Right forelimb (tissue), 1 donor: ENCODE measurements at places on chromosomes 4 and X.

- no peak for DNase-seq
Observed at GRCh38 chr4:64520421-64520820, 111.2 kb upstream of the TECRL start.

GRCh38 chr4:106277140-106277675 is 38.8 kb downstream of the TBCK start:
- no peak for DNase-seq

- no peak for DNase-seq
Observed at GRCh38 chr4:125847518-125847917, 532.8 kb downstream of the FAT4 start.

DNA sequence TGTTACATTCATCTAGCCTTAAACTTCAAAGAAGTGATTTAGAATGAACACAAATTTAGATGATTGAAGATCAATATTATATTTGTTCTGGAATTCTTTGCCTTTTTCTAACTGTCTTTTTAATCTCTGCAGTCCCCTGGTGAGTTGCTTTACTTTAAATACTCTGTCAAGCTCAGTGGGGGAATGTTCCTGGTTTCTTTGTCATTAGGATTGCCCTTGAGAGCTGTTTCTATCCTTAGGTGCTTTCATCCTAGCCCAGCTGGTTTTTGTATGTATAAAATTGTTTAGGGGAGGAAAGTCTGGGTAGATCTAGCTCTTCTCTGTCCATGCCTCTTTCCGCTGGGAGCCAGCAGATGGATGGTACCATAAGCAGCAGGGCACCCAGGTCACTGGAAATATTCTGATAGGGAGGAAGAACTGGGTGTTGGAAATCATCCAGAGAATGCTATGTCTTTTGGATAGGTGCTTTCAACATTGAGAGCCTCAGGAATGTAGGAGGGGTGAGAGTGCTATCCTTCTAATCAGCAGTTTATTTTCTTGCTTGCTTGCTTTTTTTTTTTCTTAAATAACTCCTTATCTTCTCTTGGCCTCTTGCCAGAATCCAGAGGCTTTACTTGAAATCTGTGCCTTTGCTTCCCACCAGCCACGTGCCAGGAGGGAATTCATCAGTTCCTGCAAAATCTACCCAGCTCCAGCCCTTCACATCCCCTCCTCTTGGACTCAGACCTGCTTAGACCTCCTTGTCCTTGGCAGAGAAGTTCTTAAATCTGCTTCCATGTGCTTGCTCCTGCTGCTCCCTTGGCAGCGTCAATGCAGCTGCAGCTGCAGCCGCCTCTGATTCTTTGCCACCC is 215.3 kb upstream of the ANXA3 start:
- DNase-seq = peak; percentile 45

DNA sequence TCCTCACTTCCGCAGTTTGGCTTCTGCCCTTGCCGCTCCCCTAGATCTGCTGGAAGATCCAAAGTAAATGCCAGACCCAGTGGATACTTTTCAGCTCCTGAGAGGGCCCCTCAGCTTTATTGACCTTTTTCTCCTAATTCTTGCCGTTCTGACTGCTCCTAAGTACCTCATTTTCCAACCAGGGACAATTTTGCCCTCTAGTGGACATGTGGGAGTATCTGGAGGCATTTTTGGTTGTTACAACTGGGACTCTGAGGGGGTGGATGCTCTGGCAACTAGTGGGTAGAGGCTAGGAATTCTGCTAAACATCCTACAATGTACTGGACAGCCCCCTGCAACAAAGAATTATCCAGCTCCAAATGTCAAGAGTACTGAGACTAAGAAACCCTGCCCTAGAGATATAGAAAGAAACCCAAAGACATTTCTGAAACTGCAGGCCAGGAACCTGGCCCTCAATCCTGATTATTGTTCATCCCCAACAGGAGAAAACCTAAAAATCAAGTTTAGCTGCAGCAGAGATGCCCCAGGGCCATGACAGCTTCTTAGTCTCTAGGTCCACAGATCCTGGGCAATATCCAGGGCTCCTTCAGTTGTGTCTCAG is 3.4 kb downstream of the TEX13B start:
- DNase-seq = no peak

DNA sequence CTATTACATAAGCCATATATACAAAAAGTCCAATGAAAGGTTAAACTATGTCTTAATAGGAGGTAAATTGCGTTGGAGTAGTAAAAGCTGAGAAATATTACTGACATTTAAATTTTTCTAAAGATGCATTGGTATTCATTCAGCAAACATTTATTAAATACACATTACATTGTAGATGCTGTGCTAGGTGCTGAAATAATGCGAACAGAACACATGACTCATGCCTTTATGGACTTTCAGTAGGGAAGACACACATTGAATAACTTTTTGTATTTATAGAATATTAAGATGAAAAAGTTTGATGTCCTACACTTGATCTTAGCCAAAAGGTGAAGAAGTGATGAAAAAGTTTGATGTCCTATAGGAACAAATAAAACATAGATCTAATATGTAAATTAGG is 871.1 kb upstream of the SLIT2 start:
- no peak for DNase-seq

GRCh38 chr4:101252721-101253120 is 94.6 kb downstream of the PPP3CA start:
- no peak for DNase-seq

- DNase-seq = no peak
Observed at GRCh38 chrX:143726296-143726695, 5.7 kb upstream of the SPANXN2 start.

DNA sequence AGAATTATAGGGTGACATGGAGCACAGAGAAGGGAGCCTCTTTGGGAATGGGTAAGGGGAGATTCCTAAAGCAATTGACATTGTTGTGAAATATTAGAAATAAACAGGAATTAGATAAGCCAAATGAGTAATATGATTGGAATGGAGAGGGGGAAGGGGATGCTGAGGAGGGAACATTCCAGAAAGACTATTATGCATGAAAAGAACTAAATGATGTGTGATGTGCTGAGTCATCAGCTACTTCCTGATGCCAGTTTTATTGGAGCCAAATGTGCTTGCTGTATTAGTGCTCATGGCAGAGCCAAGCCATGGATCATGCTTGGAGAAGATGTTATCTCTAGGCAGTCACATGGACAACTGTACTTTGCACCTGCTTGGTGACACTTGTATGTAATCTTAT is 189.0 kb upstream of the HCCS start:
- DNase-seq = no peak

DNA sequence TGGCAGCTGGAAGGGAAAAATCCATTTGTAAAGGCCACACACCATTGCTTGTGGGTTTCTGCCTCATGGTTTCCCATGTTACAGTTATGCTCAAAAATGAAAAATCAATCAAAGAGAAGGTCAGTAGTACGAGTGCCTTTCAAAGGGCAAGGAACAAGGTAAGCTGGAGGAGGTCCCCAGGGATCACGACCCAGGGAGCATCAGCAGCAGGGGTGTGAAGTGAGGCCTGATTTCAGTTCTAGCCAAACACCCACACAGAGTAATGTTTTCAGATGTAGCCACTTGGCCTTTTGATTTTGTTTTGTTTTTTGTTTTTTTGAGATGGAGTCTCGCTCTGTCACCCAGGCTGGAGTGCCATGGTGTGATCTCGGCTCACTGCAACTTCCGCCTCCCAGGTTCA is 69.4 kb upstream of the AFAP1 start:
- no peak for DNase-seq

DNA sequence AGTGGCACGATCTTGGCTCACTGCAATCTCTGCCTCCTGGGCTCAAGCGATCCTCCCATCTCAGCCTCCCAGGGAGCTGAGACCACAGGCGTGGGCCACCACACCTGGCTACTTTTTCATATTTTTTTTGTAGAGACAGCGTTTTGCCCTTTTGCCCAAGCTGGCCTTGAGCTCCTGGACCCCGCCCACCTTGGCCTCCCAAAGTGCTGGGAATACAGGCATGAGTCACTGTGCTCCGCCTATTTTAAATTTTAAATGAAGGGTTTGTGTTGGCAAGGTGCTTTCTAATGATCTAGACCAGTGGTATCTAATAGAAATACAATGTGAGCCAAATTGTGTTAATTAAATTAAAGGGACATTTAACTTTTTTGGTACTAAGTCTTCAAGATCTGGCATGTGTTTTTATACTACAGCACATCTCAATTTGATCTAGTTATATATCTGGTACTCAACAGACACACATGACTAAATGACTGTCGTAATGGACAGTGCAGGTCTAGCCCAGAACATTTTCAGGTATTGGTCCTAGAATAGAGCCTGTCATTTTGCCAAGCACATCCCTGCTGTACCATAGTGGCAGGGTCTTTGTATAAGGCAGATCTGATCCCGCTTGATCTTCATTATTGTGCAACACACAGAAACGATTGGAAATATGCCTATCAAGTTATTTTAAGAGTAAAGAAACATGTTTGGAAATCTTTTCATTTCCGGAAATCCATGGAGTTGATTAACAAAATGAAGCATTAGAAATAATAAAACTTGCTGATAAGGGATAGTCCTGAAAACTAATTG is 7.3 kb downstream of the PGK1 start:
- DNase-seq = no peak

DNA sequence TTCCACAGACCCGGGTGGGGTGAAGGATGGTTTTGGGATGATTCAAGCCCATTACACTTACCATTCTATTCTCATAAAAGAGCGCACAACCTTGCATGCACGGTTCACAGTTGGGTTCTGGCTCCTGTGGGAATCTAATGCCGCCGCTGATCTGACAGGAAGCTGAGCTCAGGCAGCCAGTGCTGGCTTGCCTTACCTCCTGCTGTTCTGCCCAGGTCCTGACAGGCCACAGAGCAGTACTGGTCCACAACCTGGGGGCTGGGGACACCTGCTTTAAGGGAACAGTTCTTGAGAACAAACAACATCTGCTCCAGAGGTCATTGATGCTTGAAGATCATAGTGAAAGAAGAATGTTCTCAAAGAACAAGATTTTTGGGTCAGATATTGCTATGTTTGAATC is 8.0 kb upstream of the HS3ST1 start:
- DNase-seq = no peak

DNA sequence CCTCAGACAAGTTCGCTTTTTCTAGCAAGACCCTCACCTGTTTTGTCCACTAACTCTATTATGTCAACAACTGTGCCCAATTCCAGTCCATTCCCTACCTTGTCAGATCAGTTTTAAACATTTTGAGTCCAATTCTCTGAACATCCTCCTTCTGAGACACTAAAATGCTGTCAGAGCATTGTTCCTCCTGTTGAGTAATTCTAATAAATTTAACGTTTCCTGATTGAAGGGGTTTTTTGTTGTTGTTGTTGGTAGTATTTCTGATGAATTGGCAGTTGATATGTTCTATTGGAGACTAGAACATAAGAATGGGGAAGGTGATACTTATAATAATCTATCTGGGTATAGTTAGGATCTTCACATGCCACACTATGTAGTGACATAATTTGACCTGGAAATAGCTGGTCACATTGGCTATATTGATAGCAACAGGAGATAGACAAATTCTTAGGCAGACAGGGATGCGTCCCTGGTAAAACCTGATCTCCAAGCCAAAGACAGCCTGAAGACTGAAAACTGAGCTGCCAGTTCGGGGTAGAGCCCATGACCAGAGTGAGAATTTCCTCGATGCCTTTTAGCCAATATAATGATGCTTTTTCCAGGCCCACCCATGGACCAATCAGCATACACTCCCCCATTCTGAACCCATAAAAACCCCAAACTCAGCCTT is 12.4 kb upstream of the CXCL2 start:
- no peak for DNase-seq

DNA sequence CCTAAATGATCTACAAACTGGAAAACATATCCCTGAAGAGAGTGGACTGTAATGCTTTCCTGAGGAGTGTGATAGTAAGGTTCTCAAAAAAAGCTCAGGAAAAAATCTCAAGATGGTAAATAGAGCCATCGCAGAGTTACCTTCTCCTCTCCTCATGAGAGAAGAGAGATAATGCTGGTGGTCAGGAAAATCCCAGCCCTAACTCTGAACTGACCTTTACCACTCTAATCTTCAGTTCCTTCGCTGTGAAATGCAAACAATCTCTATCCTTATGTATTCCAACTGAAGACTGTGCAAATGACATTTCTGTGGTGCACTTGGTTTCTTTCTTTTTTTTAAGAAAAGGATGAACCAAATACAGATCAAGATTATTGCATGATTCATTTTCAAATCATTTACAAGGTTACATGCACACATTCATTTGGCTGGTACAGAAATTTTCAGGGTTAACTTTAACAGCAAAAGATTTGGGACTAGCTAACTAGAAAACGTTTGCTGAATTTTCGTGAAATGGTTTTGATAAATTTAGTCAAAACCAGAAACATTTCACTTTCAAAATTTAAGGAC is 8.3 kb downstream of the PPM1K start:
- no peak for DNase-seq

DNA sequence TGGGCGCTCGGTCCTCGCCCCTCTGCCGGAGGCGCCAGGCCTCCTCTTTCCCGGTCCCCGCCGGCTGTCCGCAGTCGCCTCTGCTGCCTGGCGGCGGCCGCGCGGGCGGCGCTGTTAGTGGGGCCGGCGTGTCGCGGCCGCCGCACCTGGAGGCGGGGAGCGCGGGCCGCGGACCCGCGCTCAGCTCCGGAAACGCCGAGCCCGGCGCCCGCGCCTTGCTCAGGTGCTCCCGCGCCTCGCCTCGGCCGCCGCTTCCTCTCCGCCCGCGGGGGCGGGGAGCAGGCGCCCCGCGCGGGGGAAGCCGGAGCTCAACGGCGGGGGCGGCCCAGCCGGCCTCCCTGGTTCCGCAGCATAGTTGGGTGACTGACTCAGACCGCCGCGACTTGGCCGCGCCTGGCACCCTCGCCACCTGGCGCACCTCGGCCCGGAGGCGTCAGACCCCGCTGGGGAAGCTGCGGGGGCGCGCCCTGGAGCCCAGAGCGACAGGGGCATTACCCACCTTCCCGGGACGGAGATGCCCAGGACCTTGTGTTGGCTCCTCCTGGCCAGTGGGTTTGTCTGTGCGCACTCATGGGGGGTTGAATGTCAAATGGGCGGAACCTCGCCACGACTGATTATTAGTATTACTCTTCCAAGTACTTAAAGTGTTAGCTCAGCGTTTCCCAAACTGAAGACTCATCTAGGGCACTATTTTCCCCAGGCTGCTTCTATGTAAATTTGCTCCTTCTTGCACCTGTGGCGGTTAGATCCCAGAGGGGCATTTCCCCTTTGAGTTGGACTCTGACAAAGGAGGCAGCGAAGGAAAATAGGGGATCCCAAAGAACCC is at the start of gene ARAP2:
Gene ARAP2 (minus strand): TSS at position 258 of the 826 bp plus-strand sequence. CDS start 15,028 bp downstream, outside the sequence.
- DNase-seq = peak; percentile 56

DNA sequence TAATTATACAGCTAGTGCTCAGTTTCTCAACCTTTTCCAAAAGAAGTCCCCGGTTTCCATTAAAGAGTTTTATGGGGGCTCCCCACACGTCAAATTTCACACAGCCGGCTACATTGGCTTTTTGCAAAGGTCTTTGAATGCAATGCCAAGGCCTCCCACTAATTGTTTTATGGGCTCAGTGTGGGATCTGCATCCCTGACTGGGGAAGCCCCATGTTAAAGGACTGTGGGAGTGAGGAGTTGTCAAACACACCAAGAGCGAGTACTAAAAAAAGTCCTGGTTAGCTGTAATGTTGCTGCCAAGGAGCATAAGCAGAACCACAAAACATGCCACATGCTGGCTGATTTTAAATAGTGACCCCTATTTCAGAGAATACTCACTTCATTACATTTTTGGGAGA is 162.6 kb downstream of the BMPR1B start:
- no peak for DNase-seq

- DNase-seq = peak; percentile 55
Observed at GRCh38 chr4:30722359-30723200, 2.4 kb downstream of the PCDH7 start.
